Right lobe of liver (tissue), 6 donors: ENCODE measurements at places on chromosomes 12 and 14. TPM values are rescaled to one million over a fixed set of nuclear protein-coding genes. Genes with fewer than 3 reads are reported as not detected.

Gene AKAP3
- 3.2 TPM for total RNA-seq

Gene CACNA1C
- total RNA-seq = 0.74 TPM

Gene WDHD1
- total RNA-seq = 0.64 TPM

Gene CISTR
- not detected for total RNA-seq

Gene ANKRD33
- total RNA-seq = not detected

Gene BEGAIN
- total RNA-seq = 0.61 TPM

Gene TC2N
- 1.0 TPM for total RNA-seq

Gene B4GALNT3
- total RNA-seq = 2.0 TPM

Gene C14orf180
- total RNA-seq = 0.35 TPM

Gene KLHL33
- total RNA-seq = 0.07 TPM

Gene GLTP
- 13.5 TPM for total RNA-seq

Gene PTPRO
- total RNA-seq = 0.61 TPM

Gene TAS2R20
- total RNA-seq = 3.0 TPM

Gene VWF
- total RNA-seq = 5.7 TPM

- no peaks in the 10 kb centered on the region for H3K4me1 ChIP-seq
- DNase-seq = no peak
- no peaks in the 10 kb centered on the region for H3K36me3 ChIP-seq
- no peaks in the 10 kb centered on the region for H3K27me3 ChIP-seq
- no peak overlapping the region for H3K27ac ChIP-seq
- no peak overlapping the region for H3K4me3 ChIP-seq
Measured at GRCh38 chr14:76779221-76780057, 18.2 kb downstream of the VASH1 start.

- DNase-seq = no peak
- no peaks in the 10 kb centered on the region for H3K4me1 ChIP-seq
- peaks cover 4% of the 10 kb centered on the region for H3K36me3 ChIP-seq
- no peak overlapping the region for H3K27ac ChIP-seq
- H3K27me3 ChIP-seq = no peaks in the 10 kb centered on the region
- no peak overlapping the region for H3K4me3 ChIP-seq
Measured at GRCh38 chr14:61769893-61770292, 7.7 kb downstream of the SNAPC1 start.

- no peaks in the 10 kb centered on the region for H3K4me1 ChIP-seq
- no peak overlapping the region for H3K27ac ChIP-seq
- H3K27me3 ChIP-seq = no peaks in the 10 kb centered on the region
- H3K4me3 ChIP-seq = no peak overlapping the region
Measured at GRCh38 chr12:58640314-58640713, 280.0 kb downstream of the LRIG3 start.

DNA sequence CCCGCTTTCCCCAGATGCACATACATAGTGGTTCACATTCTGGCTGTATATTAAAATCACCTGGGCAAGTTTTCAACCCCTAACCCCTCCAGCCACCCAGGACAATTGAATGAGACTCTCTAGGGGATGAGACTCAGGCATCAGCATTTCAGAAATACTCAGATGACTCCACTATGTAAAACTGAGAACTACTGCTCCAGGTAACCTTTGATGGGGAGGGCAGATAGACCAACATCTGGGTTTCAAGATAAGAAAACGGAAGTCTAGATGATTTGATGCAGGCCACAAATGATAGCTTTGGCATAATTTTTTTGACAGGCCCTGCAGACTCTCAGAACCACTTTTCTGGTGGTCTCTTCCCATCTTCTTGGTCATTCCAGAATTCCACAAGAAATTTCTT, 341.1 kb downstream of the EMP1 start:
- no peaks in the 10 kb centered on the region for H3K4me1 ChIP-seq
- H3K27ac ChIP-seq = no peak overlapping the region
- no peaks in the 10 kb centered on the region for H3K36me3 ChIP-seq
- H3K4me3 ChIP-seq = no peak overlapping the region
- H3K27me3 ChIP-seq = no peaks in the 10 kb centered on the region
- DNase-seq = no peak

DNA sequence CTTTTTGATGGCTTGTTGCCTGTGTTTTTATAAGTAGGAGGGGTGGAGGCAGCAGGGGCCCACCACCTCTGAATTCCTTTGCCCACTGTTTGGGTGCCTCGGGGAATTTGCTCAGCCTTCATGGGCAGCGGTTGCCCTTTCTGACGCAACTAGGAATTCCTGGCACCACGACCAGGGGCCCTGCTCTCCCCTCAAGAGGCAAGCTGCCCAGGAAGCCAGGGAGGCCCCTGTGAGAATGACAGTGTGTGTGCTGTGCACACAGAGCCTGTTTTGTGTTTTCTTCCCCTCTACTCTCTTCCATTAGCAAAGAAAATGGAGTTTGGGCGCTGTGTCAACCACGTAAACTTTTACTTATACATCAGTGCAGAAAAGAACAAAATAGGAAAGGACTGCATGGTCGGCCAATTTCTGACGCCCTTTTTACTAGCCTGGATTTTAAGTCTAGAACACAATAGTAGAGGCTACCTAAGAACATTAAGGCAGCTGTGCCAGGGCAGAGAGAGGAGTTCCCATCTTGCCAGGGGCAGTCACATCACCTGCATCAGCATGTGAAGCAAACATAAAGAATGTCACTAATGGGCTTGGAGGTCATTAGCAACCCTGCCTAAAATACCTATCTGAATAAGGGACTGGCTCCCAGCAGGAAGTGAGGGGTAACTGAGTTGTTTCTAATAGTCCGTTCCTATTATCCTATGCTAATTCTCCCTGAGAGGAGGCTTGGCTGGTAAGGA, 17.9 kb upstream of the PTGR2 start:
- DNase-seq = peak; percentile 71
- H3K36me3 ChIP-seq = no peaks in the 10 kb centered on the region
- H3K4me3 ChIP-seq = no peak overlapping the region
- no peaks in the 10 kb centered on the region for H3K27me3 ChIP-seq
- H3K4me1 ChIP-seq = peaks cover 25% of the 10 kb centered on the region
- H3K27ac ChIP-seq = no peak overlapping the region

DNA sequence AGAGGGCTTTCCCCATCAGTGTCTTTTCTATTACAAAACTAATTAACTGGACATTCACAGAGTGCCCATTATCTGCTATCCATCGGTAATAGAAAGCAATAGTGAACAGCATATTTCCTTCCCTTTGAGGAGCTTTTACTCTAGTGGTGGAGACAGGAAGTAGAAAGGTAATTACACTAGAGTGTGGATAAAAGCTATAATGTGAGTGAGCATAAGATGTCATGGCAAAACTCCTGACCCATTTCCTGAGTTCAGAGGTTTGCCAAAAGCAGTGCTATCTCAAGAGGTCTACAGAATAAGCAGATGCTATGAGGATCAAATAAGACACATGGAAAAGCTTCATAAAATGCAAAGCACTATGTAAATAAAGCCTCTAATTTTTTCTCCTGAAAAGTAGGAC, 24.0 kb downstream of the TIMELESS start:
- H3K27ac ChIP-seq = no peak overlapping the region
- no peaks in the 10 kb centered on the region for H3K4me1 ChIP-seq
- no peaks in the 10 kb centered on the region for H3K36me3 ChIP-seq
- no peak overlapping the region for H3K4me3 ChIP-seq
- DNase-seq = no peak

DNA sequence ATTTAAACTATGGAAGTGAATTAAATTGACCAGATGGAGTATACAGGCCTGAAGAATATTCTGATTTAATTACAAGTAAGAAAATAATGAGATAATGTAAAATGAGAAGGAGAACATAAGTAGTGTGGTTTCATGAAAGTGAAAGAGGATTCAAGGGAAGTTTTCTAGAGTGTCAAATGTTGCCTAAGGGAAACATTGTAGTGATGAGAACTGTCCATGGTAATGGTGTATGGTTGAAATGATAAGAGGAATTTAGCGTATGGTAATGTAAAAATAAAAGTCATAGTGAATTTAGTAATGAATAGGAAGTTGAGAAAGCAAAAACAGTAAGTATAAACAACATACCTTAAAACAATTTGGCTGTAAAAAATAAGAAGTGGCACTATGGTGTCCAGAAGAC, 1954.6 kb upstream of the FLRT2 start:
- H3K27ac ChIP-seq = no peak overlapping the region
- DNase-seq = no peak
- H3K4me1 ChIP-seq = no peaks in the 10 kb centered on the region
- no peaks in the 10 kb centered on the region for H3K27me3 ChIP-seq
- H3K36me3 ChIP-seq = no peaks in the 10 kb centered on the region

DNA sequence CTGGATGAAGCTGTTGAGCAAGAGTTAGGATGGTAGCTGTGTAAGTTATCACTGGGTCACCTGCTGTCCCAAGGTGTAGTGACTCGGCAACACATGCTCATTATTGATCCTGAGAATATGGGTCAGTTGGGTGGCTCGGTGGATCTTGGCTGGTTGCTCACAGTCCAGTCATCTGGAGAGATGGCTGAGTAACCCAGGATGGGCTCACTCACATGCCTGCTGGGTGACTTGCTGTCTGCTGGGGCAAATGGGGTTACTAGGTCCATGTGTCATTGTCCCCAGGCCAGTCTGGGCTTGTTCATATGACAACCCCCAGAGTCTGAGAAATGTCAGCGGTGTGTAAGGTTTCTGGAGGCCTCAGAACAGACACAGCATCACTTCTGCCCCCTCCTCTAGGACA, 69.5 kb downstream of the SLC15A4 start:
- H3K36me3 ChIP-seq = no peaks in the 10 kb centered on the region
- H3K27ac ChIP-seq = no peak overlapping the region
- no peaks in the 10 kb centered on the region for H3K4me1 ChIP-seq

GRCh38 chr12:46499901-46500300, 127.3 kb upstream of the SLC38A2 start:
- H3K27me3 ChIP-seq = no peaks in the 10 kb centered on the region
- H3K4me3 ChIP-seq = no peak overlapping the region
- no peak overlapping the region for H3K27ac ChIP-seq
- DNase-seq = no peak
- H3K4me1 ChIP-seq = no peaks in the 10 kb centered on the region
- no peaks in the 10 kb centered on the region for H3K36me3 ChIP-seq

DNA sequence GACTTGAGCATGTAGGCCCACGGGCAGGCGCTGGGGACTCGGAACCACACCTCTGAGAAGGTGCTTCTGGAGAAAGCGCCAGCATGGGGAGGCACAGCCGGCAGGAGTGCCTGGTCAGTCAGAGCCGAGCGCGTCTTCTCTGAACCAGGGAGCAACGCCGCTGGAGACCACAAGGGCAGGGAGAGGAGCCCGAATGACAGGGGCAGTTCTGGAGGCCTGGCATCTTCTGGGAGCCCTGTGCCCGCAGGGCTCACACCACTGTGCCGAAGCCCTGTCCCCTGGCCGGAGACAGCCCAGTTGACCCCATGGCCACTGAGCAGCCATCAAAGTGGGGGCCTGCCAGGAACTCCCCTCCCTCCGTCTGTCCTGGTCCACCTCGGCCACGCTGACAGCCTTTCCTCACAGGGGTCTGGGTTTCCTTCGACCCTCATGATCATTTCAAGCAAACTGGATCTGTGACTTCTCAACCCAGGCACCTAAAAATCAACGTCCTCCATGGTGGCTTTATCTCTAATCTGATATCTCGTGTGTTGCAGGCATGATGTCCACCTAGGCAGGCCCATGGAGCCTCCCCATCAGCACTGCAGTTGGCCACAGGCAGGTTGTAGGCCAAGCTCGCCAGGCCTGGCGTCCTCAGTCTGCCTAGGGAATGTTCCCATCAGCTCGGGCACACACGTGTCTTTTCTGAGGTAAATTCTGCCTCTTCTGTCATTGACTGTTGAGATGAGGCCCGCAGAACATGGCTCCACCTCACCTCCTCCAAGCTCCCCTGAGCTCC, 299.3 kb upstream of the RTL1 start:
- no peaks in the 10 kb centered on the region for H3K4me1 ChIP-seq
- no peaks in the 10 kb centered on the region for H3K27me3 ChIP-seq
- no peak overlapping the region for H3K4me3 ChIP-seq
- no peak for DNase-seq
- no peak overlapping the region for H3K27ac ChIP-seq

- H3K27me3 ChIP-seq = no peaks in the 10 kb centered on the region
- no peak for DNase-seq
- H3K4me1 ChIP-seq = no peaks in the 10 kb centered on the region
- no peak overlapping the region for H3K27ac ChIP-seq
Measured at GRCh38 chr12:80860206-80860605, 77.5 kb downstream of the LIN7A start.

- no peak overlapping the region for H3K4me3 ChIP-seq
- peaks cover 56% of the 10 kb centered on the region for H3K27me3 ChIP-seq
- H3K4me1 ChIP-seq = no peaks in the 10 kb centered on the region
- H3K27ac ChIP-seq = no peak overlapping the region
Measured at GRCh38 chr12:54009171-54010052, 627 bp downstream of the HOXC8 start.

GRCh38 chr14:28121512-28122297, 644.9 kb upstream of the FOXG1 start:
- H3K27me3 ChIP-seq = no peaks in the 10 kb centered on the region
- no peak overlapping the region for H3K27ac ChIP-seq
- no peaks in the 10 kb centered on the region for H3K4me1 ChIP-seq
- H3K4me3 ChIP-seq = no peak overlapping the region
- DNase-seq = no peak

DNA sequence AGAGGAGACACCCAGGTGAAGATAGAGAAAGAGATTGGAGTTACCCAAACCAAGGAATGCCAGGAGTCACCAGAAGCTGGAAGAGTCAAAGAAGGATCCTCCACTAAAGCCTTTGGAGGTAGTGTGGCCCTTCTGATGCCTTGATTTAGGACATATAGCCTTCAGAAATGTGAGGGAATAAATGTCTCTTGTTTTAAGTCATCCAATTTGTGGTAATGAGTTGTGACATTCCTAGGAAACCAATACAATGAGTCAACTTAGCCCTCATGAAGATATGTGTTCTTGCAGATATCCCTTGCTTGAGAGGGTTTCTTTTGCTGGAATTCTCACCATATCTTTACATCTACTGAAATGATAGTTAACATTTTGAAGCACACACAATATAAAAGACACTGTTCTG, 58.8 kb downstream of the CCER1 start:
- no peaks in the 10 kb centered on the region for H3K4me1 ChIP-seq
- H3K36me3 ChIP-seq = no peaks in the 10 kb centered on the region
- no peak for DNase-seq

DNA sequence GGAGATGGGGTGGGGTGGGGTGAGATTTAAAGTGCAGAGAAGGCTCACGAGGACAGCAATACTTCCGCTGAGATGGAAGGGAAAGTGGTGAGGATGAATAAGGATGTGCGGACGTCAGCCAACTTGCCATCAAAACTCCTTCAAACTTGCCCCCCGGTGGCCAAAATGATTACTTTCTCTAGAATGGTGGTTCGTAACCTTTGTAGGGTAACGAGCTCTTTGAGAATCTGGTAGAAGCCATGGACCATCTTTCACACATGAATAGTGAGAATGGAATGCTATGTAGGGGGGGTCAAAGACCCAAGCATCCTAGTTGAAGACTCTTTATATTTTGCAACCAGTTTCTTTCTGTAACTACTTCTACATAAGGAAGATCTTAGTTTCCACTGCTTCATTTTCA, 245.9 kb upstream of the DDHD1 start:
- no peaks in the 10 kb centered on the region for H3K4me1 ChIP-seq
- DNase-seq = no peak
- H3K27ac ChIP-seq = no peak overlapping the region
- H3K27me3 ChIP-seq = no peaks in the 10 kb centered on the region
- no peak overlapping the region for H3K4me3 ChIP-seq

GRCh38 chr12:29589286-29589820, 91.9 kb upstream of the OVCH1 start:
- no peak for DNase-seq
- no peaks in the 10 kb centered on the region for H3K36me3 ChIP-seq
- H3K27ac ChIP-seq = no peak overlapping the region
- H3K27me3 ChIP-seq = no peaks in the 10 kb centered on the region
- peaks cover 26% of the 10 kb centered on the region for H3K4me1 ChIP-seq
- no peak overlapping the region for H3K4me3 ChIP-seq
